Stomach (tissue), 19 donors: ENCODE measurements at places on chromosomes 6 and 20. TPM values are rescaled to one million over a fixed set of nuclear protein-coding genes. Genes with fewer than 3 reads are reported as not detected.
A peak's percentile ranks its signal among the peaks of the same experiment; 100 is the strongest.

GRCh38 chr6:104019075-104019753 is 840.5 kb downstream of the HACE1 start:
- DNase-seq = no peak

DNA sequence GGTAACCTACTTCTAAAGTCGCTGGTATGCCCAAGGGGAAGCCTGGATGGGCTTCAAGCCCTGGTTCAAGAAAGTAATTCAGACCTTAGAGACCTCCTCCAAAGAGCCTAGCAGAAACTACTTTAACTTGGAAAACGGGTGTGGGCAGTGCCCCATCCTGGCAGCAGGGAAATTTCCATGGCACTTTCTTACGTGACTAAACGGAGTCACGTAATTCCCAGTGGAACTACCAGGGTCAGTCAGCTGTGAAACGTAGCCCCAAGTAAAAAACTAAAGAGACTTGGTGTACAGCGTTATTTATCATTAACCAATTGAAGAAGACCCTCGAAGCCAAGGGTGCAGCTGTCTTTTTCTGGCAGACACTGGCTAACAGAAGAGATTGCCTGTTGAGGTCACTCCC is 114.0 kb downstream of the RCAN2 start:
- no peak for DNase-seq

GRCh38 chr6:31556307-31556706 is 8.9 kb downstream of the NFKBIL1 start:
- DNase-seq = no peak

DNA sequence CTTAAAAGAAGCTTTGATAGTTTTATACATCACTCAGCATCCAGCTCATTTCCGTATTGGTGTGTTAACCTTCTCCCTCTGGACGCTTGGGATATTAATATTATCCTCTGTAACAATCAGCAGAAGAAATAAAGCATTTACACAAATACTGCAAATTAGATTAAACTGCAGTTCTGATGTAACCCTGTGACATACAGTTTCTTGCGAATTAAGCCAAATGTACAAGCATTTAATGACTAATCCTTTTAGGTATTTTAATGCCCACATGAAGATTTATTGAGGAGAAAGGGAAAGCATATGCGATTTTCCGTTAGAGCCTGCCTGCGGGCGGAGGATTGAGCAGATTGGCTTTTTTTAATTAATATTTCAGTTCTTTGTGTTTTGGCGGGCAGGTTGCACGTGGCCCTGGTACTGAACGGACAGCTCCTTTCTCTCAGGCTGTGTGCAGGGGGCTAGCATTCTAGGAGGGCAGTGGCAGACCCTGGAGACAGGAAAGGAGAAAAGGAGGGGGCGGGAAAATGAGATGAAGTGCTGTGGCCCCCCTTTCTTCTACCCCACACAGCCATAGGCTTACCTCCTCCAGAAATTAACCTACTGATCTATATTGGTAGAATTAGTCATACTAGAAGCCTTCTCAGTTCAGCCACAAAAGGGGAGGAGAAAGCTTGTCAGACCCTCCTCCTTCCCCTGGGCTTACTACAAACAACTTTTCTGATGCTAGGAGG is 14.1 kb upstream of the TFAP2D start:
- peak; percentile 23 for DNase-seq

DNA sequence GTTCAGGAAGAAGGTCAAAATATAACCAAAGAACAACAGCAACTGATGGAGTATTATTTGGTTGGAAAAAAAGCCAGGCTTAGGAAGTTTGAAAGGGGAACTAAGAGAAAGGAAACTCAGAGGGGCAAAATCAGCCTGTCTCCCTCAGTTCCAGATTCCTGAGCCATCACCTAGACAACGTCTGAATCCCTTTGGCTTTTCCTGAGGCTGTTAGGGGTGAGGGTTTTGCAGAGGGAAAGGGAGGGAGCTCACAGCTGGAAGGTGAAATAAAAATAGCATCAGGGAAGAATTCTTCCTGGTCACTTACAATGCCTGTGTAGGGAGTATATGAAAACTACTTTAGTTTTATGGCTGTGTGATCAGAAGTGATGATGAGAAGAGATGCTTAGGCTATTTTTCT is 100.5 kb downstream of the SOBP start:
- no peak for DNase-seq

DNA sequence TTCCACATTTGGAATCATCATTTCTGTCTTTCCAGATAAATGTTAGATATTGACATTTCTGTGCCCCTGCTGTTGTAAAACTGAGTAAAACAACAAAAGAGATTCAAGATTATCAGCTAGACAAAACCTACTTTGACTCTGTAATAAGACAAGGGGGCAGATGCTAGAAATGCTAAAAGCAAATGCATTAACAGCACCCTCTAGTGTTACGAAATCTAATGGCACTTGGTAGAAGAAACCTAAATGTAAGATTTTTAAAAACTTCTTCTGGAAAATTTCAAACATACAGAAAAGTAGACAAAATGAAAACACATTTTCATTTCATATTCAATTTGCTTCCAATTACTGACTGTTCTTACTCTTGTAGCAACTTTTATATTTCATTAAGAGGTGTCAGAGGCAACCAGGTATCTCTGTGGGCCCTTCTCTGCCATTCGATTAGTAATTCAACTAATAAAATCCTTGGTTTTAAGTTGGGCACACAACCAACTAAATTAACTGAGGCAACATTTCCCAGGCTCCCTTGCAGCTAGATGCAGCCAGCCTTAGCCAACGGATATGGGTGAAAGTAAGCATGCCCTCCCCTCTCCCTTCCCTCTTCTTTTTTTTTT is 45.0 kb downstream of the SLC23A2 start:
- DNase-seq = peak; percentile 84

DNA sequence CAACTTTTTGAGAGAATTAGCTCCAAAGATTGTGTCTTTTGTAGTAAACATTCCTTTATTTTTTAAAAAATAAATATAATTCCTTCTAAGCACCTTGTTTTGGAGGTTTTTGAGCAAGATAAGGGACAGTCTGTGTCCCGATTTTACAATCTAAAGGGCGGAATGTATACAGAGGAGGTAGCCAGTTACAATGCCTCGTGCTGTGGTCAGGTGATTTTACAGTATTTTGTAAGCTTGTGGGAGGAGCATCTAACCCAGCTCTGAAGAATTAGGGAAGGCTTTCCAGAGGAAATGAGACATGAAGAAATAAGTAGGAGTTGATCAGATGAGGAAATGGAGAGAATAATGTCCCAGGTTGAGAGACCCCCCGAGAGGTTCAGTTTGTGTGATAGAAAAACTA is 1.3 kb downstream of the HINT3 start:
- peak; percentile 82 for DNase-seq

DNA sequence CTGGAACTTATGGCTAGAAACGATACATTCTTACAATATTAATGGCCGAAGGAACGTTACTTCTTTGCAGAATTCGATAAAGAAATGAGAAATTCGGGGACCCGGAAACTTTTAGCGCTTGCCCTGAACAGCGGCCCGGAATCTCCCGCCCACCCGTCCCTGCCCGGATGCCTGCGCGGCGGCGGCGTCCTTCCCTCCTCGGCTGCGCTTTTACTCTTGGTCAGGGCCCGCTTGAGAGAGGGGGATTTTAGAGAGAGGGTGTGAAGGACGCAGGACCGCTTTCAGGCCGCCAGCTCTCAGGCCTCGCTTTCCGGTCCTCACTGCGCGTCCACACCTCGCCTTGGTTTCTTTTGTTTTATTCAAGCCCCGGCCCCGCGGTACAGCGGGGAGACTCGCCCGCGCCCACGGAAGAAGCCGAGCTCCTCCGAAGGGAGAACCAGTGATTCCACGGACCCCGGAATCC is 243.7 kb downstream of the ARID1B start:
- DNase-seq = no peak

GRCh38 chr6:88586371-88587149 is 376.9 kb downstream of the RNGTT start:
- no peak for DNase-seq

DNA sequence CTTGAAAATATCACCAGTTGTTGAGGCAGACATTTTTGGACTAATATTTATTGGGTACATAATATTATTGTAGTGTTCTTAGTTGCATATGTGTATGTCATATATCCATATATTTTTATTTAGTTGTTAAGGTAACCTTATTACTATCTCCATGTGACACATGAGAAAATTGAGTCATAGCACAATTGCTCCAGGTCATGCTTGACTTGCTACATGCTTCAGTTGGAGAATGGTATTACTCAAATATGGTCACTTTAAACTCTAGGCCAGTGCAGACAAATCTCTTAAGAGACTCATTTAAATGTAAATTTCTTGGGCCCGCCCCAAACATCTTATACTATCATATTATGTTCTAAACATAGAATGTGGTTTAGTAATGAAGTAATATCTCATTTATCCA is 246.1 kb downstream of the RIMS1 start:
- DNase-seq = no peak

DNA sequence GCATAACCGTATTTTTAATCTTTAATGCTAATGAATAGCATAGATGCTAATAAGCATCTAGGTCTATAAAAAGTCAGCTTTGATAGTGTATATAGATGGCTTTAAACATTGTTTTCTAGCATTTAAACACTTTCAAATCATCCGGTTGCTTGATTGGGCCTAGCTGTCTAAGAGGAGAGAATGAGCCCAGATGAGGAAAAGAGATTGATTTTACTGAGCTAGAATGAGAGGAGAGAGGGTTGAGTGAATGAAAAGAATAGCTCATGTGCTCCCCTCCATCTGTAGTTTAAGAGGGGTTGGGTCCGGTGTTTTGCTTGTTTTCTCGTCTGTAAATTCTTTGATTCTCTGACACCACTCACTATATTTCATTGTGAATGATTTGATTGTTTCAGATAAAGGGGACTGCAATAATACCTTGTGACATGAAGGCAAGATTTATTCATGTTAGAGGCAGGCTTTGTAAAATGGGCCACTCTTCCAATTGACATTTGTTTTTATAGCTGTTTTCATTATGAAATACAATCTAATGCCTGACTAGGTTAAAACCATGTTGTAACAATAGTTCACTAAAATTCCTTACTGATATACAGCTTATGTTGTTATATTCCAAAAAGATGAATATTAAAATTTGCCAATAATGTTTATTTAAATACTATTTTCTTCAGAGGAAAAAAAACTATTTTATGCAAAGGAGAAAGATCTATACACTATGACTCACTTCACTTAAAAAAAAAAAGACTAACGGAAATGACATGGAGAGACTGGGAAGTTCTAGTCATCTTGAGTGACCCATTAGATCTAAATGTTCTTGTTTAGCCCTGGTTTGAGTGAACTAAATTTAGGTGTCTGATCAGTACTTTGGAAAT is 3.2 kb downstream of the PTPN1 start:
- no peak for DNase-seq

DNA sequence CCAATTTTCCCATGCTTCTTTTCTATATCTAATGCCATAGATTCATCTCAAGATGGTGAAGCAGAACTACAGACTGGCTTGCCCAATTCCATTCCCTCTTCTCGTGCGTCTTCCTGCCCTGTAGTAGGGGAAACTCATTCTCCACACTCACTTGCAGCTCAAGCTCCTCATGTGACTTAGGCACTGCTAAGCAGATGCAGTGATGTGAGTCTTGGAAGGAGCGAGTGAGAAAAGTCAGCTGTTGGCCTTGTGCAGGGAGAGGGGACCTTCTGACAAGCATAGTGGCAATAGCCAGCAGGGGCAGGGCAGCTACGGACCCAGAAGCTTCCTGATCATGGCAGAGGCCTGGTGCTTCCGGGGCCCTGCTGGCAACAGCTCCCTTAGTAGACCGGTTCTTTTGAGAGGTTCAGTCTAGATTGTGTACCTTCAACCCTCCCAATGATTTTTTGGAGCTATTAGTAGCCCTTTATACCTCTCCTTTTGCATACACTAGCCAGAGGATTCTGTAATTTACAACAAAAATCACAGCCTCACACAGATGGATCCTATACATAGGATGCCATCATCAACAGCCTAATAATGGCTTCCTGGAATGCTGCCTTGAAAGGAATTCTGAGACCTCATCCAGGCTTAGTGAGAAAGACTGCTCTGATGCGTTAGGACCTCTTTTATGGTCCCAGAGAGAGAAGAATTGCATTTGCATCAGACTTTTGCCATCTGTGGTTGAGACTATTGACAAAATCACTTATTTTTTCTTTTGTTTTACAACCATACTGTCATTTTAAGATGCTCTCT is 121.5 kb upstream of the RIPOR2 start:
- peak; percentile 67 for DNase-seq

GRCh38 chr20:18906046-18906445 is 92.5 kb downstream of the SCP2D1 start:
- DNase-seq = no peak

- no peak for DNase-seq
These were observed 1.8 kb downstream of the EYA4 start for GRCh38 chr6:133242637-133243585.

DNA sequence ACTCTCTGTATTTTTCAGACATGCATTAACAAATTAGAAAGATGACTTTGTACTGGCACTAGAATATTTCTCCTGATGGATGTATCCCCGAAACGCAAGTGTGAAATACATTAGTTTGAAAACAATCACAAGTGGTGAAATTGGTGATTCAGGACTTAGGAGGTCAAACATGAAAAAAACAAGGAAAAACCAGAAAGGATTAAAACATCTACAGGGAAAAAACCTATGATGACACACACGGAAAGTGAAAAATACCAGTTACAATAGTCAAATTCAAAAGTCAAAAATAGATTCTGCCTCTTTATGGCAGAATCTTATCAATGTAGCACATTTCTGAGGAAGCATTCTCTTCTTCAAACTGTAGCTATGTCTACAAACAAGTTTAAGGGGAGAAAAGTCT is 129.0 kb upstream of the SGK1 start:
- DNase-seq = no peak

Gene EYS
- polyA plus RNA-seq = not detected

Gene TRIM10
- not detected for polyA plus RNA-seq

Gene C20orf141
- not detected for polyA plus RNA-seq

Gene POPDC3
- polyA plus RNA-seq = 19.7 TPM

Gene DZANK1
- 0.61 TPM for polyA plus RNA-seq

Gene LINC00237
- not detected for polyA plus RNA-seq

Gene MEP1A
- not detected for polyA plus RNA-seq

Gene SERINC1
- 59.9 TPM for polyA plus RNA-seq

Gene SIRPD
- polyA plus RNA-seq = not detected

Gene LPA
- polyA plus RNA-seq = not detected
